CD4-positive, alpha-beta T cell treated with Interleukin-21 for 1 hour (primary cell): ENCODE measurements at places on chromosomes 7 and 10.

GRCh38 chr10:20988357-20988983, 91.4 kb upstream of the NEBL start:
- no peak for DNase-seq

DNA sequence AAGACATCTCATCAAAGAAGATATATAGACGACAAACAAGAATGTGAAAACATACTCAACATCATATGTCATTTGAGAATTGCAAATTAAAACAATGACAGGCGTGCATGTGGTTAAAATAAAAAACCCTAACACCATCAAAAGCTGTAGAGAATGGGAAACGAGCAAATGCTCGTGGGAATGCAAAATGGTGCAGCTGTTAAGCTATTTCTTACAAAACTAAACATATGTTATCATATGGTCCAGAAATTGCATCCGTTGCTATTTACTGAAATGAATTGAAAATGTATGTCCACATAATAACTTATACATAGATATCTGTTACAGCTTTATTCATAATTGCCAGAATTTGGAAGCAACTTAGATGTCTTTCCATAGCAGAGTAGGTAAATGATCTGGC, 574.4 kb downstream of the TNS3 start:
- DNase-seq = no peak

DNA sequence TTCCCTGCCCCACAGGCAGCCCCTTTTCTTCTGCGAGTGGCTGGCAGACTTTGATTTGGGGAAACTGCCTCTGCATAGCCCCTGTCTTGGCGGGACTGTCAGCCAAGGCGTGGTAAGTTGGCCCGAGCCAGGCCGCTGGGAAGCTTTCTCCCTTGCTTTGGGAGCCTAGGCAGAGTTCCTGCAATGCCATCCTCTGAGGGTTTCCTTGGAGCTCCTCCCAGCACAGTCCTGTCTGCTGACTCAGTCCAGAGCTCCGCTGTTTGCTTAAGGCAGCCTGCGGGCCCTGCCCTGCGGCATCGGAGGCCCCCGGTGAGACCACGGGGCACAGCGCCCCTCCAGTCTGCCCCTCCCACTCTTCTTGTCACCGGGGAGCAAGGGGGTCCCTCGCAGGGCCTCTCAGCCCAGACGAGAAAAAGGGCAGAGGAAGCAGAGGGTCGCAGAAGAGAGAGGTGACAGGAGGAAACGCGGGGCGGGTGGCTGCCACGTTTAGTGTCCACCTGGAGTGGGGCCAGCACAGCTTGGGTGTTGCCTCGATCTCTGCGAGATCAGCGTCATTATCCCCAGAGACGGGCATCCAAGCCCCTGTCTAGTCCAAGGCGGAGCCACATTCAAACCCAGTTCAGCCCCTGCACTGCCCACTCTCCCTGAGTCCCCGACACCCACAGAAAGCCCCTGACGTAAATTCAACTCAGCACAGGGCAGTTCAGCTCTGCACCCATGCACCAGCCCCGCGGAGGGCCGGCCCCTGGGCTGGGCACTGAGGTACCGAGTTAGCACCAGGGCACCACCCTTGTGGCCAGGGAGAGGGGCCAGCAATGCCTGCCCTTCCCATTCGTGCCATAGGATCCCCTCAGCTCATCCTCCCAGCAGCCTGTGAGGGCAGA, 59.0 kb upstream of the CHST15 start:
- DNase-seq = no peak

- DNase-seq = peak; percentile 21
Measured at GRCh38 chr10:68406111-68406814, 814 bp downstream of the RUFY2 start.

DNA sequence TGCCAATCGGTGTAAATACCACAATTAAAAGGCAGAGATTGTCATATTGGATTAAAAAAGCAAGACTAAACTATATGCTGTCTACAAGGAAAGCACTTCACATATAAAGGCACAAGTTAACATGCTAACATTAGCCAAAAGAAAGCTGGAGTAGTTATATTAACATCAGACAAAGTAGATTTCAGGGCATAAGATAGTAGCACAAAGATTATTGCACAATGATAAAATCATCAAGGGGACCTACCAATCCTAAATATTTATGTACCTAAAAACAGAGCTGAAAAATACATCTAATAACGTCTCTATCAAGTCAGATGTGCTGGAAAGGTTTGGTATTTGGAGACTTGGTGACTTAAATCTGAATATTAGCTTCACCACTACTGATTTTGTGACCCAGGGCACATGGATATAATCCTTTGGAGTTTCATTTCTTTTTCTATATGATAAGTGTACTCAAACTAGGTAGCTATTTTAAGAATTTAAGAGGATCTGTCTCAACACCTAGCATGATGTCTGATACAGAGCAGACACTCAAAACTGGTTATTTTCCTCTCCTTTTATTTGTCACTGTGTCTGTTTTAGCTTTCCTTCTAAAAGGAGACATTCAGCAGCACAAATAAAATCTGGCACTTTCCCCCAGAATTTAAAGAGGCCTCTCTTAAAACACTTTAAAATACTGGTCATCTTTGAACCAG, 156.5 kb downstream of the DOCK4 start:
- no peak for DNase-seq

DNA sequence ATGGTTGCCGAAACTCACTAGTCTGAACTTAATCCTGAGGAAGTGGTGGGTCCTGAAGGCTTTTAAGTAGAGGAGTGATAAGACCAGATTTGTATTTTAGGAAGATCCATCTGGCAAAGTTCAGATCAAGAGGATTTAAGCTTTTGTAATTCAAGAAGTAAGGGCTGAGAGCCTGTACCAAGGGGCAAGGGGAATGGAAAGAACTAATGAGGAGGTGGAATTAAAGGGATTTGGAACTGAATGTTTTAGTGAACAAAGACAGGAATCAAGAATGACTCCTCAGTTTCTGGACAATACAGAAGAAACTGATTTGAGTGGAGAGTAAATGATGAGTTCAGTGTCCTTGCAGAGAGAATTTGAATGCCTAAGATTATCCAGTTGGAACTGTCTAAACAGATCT, 249.0 kb downstream of the C7orf25 start:
- no peak for DNase-seq

DNA sequence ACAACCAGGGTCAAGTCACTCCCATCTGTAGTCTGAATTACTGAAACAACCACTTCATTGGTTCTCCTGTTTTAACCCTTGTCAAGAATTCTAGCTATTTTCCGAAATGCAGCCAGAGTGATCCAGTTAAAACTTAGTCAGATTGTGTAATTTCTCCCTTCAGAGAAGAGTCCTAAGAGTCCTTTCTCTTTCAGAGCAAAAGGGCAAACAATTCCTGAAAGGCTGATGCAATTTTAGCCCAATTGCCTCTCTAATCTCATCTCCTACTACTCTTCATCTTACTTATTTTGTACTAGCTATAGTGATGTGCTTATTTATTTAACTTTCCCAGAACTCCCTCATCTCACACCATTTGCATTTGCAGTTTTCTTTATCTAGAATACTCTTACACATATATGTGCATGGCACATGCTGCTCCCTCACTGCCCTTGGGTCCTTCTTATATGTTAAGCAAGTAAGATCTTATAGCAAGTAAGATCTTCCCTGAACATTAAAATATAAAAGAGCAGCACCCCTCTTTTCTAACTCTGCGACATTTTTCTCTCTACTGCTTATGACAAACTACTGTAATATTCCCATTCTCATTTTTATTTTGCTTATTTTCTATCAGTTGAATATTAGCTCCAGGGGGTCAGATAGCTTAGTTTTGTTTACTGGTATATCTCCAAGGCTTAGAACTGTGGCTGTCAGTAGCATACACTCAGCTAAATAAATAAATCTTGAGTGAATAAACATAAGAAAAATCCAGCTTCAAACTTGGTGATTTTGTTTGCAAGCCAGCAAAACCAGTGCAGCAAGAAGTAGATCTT, 44.6 kb downstream of the HGF start:
- no peak for DNase-seq

DNA sequence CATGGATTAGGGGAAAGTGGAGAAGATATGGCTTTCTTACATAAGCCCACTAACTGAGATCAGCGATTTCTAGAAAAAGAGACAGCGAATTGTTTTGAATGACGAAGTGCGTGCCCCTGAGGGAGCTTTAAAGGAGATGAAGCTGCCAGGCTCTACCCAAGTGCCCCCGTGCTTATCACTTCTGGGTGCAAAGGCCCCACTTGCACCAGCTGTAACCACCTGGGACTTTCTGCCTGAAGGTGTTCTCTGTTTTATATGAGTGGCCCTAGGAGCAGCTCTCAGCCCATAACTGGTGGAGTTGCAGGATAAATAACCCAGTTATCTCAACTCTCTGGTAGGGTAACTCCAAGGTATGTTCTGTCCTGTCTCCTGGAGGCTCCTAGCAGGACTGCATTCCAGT, 20.4 kb upstream of the CARD11 start:
- no peak for DNase-seq

DNA sequence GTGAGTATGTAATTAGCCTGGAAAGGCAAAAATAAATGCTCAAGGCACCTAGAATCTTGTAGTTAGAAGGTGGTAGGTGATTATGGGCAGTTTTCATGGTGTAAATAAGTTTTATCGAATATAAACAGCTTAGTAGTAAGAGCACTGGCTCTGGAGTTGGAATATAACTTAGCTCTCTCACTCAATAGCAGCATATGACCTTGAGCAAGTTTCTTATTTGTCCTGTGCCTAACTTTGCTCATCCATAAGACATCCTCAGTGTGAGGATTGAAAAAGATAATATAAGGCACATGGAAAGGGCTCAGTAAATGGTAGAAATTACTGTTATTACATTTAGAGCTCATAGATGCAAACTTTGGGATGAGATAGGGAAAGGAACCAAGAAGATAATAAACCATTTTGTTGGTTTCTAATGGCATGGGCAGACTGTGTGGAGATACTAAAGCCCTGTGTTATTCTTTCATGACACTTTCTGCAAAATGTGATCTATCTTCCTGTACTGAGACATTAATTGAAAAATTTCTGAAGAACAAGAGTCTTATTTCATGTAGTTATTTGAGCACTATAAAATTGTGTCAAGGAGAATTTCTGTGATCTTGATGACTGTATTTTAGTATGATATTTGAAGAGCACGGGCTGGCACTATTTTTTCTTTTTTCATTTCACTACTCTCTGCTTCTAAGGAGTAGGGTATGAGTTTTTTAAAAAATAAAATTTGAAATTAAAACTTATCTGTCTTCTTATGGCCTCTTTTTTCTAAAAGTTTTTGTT, 3.1 kb downstream of the SLK start:
- DNase-seq = no peak

DNA sequence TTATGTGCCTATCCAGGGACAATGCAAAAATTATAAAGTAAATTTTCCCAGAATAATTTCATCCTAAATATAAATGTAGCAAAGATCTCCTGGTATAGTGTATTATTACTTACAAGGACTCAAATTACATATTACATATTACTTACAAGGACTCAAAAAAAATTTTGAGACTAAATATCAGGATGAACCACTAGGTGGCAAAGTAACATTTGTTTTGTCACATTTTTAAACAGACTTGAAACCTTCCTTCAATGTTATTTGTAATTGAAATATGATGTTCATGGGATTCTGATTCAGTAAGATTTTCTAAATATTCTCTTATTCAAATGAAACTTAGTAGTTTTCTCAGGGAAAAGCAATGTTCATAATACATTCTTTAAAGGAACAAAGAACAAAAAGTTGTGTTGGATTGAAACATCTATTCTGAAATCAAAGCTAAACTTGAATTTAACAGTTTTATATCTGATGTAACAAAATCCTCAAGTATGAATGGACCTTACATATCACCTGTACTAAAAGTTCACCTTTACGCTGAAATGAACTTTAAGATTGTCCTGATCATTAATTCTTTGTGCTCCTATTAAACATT, 74.3 kb upstream of the GNAI1 start:
- DNase-seq = no peak

DNA sequence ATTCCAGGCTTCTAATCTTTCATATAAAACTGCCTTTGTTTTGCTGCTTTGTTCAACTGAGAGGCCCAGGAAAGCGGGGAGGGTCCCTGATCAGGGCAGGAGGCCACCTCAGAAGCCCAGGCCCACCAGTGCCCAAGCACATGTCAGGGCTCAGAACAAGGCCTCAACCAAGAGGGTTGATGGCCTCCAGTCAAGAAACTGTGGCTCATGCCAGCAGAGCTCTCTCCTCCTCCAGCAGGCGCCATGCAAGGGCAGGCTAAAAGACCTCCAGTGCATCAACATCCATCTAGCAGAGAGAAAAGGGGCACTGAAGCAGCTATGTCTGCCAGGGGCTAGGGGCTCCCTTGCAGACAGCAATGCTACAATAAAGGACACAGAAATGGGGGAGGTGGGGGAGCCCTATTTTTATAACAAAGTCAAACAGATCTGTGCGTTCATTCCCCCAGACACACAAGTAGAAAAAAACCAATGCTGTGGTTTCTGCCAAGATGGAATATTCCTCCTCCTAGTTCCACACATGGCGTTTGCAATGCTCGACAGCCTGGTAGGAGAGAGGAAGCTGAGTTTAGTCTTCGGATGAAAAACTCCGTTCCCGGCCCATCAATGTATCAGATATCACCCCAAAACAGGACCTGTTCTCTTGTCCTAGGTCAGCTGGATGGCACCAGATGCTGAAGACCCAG, 34.0 kb downstream of the PSAP start:
- no peak for DNase-seq

DNA sequence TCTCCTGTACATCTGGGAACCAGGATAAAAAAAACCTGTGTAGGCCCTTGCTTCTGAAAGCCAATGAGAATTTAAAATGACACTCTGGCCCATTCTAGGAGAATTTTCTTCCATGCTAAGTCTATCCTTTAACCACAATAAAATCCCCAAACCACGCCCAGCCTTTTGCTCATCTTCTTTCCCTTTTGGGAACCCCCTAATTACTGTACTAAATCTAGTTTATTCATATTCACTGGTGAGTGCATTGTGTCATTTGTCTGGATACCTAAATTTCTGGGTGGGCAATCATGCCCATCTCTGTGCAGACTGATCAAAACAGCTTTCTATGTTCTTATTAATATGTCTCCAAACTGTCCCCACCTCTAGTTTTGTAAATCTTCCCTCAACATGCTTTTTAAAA, 11.7 kb upstream of the CDK14 start:
- DNase-seq = no peak

DNA sequence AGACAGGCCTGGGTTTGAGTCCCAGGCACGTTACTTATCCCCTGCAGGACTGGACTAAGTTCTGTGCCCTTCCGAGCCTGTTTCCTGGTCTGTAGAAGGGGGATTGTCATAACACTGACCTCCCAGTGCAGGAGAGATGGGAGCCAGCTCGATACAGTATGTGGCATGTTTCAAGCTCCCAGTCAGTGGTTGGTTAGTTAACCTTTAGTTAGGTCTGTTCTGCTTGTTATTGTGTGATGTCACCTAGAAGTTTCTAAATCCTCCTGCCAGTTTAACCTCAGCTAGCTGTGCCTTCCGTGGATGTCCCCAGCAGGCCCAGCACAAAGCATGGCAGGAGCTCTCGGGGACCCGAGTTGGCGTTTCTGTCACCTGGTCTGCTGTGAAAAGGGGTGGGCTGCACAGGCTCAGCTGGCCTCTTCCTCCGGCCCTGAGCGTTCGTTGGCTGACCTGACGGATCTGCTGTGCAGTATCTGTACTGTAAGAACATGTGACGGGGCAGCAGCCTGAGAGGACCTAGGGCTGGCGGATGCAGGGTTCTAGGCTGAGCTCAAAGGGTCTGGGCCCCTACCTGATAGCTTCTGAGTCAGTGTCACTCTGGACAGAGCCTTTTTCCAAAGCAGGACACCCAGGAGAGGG, 53.0 kb downstream of the SPOCK2 start:
- no peak for DNase-seq
